ENCODE measurements at places on chromosomes 1 and 21. TPM values are rescaled to one million over a fixed set of nuclear protein-coding genes. Genes with fewer than 3 reads are reported as not detected.
A peak's percentile ranks its signal among the peaks of the same experiment; 100 is the strongest.

DNA sequence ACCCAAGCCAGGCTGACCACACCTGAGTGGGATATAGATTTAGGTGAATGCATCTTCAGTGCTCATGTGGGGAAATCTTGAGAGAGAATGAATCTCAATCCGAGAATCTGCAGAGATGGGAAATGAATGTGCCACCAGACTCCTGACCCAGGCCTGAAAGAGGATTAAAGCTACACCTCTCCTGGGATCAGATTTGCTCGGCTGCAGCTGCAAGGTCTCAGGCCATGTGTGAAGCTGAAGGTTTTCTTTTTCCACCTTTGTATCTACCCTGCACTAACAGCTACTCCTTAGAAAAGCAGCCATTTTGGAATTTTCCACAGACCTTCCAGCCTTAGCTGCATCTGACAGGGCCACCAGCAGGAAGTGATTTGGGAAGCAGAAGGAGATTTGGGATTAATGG, 18.3 kb downstream of the GPR3 start:
- no peak for DNase-seq

DNA sequence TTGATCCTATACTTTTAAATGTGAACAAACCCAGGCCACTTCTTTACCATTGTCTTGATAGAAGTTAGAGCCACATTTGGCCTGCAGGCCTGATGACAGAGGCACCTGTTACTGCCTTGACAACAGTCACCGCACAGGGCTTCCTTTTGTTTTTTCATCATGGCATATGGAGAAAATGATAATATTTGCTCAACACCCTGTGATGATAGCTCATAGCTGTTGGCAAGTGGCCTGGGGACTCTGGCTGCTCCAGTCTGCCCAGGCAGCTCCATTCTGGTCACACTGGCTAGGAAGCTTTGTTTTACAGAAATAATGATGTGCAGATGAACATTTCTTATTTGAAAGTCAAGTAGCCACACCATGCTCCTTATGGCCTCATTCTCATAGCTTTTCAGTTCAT, 89.6 kb upstream of the GPR88 start:
- no peak for DNase-seq

DNA sequence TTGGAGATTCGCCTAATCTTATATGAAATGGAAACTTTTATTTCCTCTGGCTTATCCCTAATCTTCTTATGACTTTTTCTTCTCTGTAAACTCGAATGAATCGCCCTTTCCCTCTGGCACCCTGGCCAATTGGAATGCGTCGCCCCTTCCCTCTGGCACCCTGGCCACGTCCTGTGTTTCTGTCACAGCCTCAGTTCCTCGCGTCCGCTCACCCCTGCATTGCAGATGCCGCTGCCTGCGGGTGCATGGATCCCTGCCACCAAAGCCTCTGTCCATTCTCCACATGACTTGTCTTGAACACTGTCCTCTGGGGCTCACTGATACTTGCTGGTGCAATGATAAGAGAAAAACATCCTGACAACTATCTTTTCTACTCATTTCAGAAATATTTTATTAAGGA, 104.6 kb downstream of the ADARB1 start:
- no peak for DNase-seq

- DNase-seq = no peak
Measured at GRCh38 chr21:42242611-42243010, 23.7 kb downstream of the ABCG1 start.

GRCh38 chr1:224582041-224582440, 34.1 kb upstream of the CNIH3 start:
- DNase-seq = no peak

DNA sequence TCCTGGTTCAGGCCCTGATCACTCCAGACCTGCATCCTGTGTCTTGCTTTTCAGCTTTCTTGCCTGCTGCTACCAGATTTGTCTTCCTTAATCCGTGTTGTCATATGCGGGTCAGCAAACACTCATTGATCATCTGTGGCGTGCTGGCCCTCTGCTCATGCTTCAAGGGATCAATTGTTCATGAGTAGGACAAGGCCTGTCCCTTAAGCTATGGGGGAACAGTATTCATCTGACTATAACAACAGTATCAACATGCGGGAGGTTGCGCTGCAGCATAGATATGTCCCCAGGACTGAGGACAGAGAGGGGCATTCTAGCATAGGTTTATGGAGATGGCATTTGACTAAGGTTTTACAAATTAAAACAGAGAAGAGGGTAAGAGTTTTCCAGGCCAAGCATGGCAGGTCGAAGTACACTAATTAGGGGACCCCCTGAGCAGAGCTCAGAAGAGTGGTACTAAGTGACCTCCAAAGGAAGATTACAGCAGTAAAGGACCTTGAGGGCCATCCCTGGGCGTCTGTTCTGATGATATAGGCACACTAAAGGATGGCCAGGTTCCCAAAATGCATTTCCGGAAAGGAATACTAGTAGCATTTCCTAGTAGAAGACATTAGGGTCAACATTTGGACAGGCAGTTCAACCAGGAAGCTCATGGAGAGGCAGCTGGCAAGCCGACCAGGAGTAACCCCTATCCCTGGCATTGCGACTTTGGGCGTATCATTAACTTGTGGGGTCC, 811 bp upstream of the ZNF672 start:
- DNase-seq = peak; percentile 39

- peak; percentile 18 for DNase-seq
Measured at GRCh38 chr1:227545361-227545760, 18.0 kb upstream of the ZNF678 start.

DNA sequence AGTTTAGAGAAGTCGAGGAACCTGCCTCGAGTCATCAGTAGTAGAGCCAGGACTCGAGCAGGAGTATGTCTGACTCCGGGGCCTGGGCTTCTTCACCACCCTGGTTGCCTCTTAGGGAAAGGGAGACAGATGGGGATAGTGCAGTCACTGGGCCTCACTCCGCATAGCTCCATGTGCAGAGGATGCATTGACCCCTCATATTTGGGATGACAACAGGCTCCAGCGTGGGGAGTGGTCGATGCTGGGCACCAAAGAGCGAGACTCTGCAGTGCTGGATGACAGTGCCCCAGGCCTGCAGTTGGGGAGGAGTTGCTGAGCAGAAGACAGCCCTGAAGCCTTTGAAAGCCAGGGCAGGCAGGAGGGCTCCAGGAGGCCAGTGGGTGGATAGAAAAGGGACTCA, 20.8 kb upstream of the TENT5C start:
- DNase-seq = no peak

DNA sequence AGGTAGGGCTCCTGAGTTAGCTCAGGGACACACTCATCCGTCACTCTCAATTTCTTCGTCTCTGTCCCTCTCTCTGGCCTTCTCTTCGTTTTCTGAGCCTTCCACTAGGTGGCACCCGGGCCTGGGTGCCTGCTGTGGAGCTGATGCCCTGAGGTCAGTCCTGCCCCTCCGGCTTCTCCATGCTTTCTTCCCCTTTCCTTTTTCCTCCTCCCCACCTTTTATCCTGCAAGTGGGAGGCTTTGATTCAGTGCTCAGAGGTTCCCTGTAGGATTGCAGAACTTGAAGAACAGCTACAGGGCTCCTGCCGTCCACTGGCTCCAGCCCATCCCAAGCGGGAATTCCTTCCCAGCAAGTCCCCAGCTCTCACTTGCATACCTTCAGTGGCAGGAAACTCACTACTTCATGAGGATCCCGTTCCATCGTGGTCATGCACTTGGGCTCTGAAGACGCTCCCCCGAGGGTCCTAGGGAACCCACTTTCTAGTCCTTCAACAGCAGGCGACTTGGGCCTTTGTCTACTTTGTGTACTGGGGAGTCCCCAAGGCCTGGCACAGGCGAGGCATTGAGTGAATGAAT, 45.6 kb downstream of the SRRM1 start:
- peak; percentile 86 for DNase-seq

DNA sequence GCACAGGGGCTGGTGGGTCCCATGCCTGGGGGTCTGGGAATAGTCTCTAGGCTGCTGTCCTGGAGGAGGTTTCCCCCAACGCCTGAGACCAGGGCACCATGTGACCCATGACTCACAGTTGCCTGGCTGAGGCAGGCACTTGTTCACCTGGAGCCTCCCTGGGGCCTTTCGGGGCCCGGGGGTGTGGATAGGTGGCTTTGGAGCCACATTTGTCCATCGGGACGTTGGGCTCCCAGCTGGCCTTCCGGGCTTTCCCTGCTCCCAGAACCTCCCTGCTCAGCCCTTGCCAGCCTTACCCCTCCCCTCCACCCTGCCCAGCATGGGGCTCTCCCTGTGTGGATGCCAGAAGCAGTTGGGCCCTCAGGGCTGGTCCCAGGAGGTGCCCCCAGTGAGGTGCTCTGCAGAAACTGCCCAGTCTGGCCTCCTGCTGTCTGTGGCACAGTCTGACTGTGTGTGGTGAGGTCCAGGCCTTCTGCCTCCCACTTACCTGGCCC, 14.2 kb downstream of the COL6A1 start:
- DNase-seq = peak; percentile 62

DNA sequence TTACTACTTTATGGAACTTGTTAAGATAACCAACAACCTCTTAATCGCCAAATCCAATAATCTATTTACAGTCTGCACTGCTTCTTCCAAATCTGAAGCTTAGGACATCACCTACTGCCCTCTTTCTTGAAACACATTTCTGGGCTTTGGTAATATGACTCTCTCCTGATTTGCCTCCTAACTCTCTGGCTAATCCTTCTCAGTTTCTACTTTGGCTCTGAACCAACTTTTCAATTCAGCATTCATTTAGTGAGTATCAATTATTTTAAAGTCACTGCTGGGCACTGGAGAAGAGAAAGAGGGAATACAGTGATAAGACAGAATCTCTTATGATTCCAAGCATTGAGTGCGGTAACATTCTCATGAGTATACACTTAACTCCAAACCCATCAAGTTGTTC, 275.0 kb downstream of the AKT3 start:
- no peak for DNase-seq

DNA sequence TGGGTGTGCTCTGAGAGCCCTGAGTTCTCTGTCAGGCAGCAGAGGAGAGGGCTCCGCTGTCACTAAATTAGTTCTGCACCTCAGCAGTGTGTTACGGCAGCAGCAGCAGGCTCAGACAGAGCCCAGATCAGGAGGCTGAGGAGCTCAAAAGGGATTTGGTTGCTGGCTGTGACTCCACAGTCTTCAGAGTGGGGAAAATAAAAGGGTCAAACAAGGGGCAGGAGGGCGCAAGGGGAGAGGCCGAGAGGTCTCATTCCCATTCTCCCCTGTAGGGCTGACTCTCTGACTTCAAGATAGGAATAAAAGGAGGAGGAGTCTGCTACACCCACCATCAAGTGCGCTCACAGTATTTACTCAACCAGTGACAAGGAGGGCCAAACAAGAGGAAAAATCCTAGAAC, 9.2 kb upstream of the SLC45A3 start:
- no peak for DNase-seq

GRCh38 chr1:111736548-111737215, 2.5 kb downstream of the INKA2 start:
- DNase-seq = no peak

- DNase-seq = no peak
Measured at GRCh38 chr1:22689505-22689904, 21.1 kb upstream of the EPHB2 start.

- DNase-seq = no peak
Measured at GRCh38 chr1:66848193-66848592, 47.1 kb upstream of the INSL5 start.

DNA sequence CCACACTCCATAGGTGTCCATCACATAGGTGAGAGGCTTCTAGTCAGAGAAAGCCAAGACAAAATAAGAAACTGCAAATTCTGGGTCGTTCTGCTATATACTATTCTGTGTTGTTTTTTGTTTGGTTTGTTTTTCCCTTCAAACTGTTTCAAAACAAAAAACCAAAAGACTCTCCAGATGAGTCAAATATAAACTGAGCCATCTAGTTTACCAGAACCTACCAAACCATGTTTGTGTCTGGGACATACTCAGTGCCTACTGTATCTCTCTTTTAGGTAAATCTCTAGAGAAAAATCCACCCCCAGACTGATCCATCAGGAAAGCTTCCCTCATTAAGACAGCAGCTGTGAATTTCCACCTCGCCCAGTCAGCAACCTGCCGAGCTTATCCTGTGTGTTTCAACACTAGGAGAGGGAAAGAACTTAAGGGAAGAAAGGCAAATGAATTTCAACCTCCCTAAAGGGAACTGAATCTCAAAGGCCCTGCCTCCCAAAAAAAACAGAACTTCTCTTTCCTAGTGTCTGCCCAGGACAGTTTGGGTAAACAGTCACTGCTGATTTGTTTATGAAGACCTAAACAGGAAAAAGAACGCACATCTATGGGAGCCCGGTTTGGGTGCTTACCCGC, 17.2 kb downstream of the PPT1 start:
- DNase-seq = no peak

DNA sequence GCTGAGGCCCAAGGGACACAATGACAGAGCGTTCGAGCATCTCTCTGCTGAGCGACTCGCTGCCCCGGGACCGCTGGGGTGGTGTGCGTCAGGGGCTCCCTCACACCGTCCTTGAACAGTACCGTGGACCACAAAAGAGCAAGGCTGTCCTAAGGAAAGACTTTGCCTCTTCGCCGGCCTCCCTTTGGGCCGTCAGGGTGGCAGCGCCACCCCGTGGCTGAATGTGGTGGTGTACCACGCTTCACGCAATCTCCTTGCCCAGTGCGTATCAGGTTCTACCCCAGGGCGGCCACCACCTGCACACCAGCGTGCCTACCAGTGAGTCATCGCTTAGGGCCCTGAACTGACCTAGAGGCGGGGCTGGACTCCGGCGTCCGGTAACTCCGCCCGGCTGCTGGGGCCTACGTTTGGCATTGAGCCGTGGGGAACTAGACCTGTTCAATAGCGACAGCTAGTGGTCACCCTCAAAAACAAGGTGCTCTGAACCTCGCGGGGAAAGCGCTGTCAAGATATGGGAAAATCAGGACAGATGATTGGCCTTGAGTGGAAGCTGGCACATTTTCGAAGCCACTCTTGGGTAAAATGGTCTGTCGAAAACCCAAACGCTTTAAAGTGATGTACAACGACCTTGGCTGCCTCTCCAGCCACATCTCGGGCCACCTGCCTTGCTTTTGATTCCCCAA, 8.1 kb upstream of the TRAF3IP3 start:
- peak; percentile 90 for DNase-seq

GRCh38 chr1:231733672-231734071, 107.1 kb downstream of the DISC1 start:
- DNase-seq = no peak

Gene MX2
- total RNA-seq = 19.0 TPM

Gene PRAMEF6
- total RNA-seq = not detected

Gene SPRR2G
- not detected for total RNA-seq

Gene C1orf94
- not detected for total RNA-seq

Gene RHD
- 0.27 TPM for total RNA-seq

Gene BEND5
- total RNA-seq = 5.7 TPM

Gene SAMSN1
- total RNA-seq = 10.8 TPM

Gene SUSD4
- total RNA-seq = not detected

Gene DNAJC28
- total RNA-seq = 2.2 TPM

Gene PIK3R3
- total RNA-seq = 53.5 TPM

Gene CLIC6
- total RNA-seq = 4.7 TPM

Gene HLX
- 28.8 TPM for total RNA-seq
